AG10803 (cell line): ENCODE measurements at places on chromosomes 7 and 10.
A peak's percentile ranks its signal among the peaks of the same experiment; 100 is the strongest.

DNA sequence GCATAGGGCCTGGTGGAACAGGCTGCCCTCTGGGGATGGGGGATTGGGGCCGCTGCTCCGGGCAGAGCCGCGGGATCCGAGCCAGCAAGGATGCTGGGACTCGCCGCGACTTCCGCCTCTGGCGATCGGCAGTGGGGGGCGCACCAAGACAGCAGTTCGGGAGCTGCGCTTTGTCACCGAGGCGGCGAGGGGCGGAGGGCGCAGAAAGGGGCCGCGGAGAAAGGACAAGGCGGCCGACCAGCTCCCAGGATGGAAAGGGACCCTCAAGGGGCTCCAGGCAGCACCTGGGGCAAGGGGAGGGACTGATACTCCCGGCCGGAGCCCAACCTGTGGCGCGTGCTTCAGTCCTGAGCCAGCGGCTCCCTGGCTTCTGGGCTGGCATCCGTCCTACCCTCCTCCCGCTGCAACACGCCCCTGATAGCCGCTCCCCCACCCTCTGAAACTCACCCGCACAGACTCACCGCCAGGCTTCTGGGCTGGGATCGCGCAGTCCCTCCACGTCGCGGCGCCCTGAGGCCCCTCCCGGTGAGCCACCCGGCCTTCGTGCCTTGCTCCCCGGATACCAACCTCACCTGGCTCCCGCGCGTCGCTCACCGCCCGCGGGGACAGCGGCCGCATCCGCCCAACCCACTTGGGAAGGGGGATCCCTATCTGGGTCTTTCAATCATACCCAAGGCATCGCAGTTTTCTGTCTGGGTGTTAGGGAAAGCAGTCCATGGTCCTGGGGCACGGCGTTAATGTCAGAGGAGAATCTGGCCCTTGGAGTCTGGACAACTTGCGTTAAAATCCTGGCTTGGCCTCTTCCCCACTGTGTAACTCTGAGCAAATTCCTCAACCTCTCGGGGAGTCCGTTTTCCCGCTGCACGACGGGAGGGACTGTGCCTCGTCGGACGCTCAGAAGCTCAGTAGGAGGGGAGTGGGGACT is 7.0 kb upstream of the EVX1 start:
- DNase-seq, result peak; percentile 17

GRCh38 chr7:105691082-105691679 is 109.9 kb upstream of the EFCAB10 start:
- DNase-seq, result peak; percentile 21

DNA sequence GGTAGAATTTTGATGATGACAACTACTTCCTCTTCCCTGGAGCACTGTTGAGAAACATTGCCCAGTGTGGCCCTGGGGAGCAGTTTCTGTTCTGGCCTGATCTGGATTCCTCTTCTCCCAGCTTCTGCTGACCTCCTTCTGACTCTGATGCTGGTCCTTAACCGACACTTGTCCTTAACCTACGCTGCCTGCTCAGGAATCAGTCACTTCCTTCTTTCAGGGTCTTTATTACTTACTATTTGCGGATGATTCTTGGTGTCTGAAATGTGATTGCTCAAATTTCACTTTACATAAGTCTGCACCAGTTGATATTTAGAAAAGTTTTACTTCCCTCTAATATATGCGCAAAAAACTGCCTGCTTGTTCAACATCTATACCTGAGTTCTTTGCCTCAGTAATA is 164.1 kb downstream of the PTEN start:
- DNase-seq, result no peak

DNA sequence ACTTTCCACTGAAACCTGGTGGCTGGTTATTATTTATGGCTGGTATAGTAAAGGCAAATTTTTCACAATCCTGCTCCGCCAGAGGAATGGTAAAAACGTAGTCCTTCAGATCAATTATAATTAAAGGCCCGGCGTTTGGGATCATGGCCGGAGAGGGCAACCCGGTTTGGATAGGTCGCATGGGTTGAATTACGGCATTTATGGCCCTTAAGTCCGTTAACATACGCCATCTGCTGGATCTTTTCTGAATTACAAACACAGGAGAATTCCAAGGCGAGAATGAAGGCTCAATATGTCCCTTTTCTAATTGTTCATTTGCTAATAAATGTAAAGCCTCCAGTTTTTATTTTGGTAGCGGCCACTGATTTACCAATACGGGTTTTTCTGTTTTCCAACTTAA is 11.3 kb upstream of the TAS2R3 start:
- no peak for DNase-seq

GRCh38 chr7:47693216-47693615 is 111.3 kb upstream of the TNS3 start:
- peak; percentile 24 for DNase-seq

DNA sequence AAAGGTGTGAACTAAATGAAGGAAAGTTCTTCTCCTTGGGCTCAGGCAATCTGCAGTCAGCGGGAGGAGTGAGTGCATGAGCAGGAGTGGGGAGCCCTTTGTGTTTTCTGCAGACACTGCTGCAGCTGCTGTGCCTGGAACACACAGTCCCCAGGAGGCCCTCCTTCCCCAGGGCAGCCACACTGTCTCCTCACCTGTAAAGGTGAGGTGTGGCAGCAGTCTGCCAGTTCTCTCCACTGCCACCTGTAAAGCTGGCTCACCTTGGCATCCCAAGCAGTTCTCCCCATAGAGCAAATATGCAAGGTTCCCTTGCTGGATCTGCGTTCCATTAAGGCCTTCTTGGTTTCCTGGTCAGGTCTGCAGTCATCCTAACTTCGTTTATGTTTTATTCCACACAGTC is 5.2 kb upstream of the VWC2 start:
- no peak for DNase-seq

DNA sequence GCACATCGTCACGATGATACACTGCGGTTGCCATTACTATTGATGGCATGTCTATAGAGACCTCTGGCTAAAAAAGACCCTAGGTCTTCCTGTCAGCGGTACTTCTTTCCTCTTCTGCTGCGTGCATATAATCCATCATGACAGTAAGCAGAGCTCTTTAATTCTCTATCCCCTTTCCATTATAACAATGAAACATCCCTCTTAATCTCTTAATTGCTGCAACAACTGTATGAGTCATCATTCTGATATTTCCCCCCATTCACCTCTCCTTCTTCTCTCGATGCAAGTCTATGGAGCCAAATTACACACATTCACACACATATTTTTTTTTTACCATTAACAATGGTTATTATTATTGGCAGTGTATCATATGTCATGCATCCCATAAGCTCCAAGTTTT is 45.2 kb upstream of the AKR1E2 start:
- DNase-seq, result peak; percentile 67

GRCh38 chr7:47301105-47301477 is 280.8 kb downstream of the TNS3 start:
- no peak for DNase-seq

DNA sequence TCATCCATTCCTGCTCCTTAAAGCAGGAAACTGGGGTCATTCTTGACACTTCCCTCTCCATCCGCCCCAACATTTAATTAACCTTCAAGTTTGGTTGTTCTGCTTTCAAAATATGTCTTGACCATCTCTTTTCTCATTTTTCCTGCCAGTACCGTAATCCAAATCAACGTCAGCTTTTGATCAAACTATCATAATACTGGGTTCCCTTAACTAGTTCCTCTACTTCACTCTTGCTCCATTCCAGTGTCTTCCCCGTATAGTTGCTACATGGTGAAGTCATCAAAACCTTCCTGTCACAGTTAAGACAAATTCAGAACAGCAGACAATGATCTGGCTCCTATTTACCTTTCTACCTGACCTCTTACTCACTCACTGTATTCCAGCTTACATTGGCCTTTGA is 6.6 kb upstream of the KLF14 start:
- DNase-seq, result no peak

DNA sequence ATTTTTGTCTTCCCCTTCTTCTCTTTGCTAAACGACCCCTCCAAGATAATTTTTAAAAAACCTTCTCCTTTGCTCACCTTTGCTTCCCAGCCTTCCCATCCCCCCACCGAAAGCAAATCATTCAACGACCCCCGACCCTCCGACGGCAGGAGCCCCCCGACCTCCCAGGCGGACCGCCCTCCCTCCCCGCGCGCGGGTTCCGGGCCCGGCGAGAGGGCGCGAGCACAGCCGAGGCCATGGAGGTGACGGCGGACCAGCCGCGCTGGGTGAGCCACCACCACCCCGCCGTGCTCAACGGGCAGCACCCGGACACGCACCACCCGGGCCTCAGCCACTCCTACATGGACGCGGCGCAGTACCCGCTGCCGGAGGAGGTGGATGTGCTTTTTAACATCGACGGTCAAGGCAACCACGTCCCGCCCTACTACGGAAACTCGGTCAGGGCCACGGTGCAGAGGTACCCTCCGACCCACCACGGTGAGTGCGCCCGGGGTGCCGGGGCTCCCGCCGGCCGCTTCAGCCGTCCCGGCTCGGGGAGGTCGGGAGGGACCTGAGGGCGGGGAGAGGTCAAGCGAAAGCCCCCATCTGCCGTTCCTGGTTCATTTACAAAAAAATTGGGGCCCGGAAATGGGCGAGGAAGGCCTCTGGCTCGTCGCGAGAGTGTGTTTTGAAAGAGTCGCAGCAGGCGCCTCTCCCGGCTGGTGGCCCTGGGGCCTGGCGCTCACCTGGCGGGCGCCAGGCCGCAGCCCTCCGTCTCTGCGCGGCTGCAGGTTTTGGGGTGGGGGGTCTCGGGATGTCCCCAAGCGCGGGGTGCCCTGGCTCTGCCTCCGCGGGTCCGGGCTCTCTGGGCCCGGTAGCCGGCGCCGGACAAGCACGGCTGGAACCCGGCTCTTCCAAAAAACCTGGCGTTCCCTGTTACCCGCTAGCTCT is 1.2 kb downstream of the GATA3 start:
- no peak for DNase-seq

DNA sequence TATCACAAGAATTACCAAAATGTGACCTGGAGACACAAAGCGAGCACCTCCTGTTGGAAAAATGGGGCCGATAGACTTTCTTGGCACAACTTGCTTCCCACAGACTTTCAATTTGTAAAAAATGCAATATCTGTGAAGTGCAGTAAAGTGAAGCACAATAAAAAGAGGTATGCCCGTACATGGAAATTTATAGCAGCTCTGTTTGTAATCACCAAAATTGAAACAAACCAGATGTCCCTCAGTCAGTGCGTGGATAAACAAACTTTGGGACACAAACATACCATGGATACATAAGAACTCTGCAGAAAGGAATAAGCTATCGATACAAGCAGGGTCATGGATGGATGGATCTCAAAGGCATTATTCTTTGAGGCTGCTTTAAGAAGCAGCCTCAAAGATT is 33.6 kb downstream of the ARID5B start:
- DNase-seq, result peak; percentile 58

- no peak for DNase-seq
Measured at GRCh38 chr10:18650404-18650997, 886 bp downstream of the NSUN6 start.

GRCh38 chr7:157153260-157153659 is 14.5 kb downstream of the UBE3C start:
- no peak for DNase-seq

GRCh38 chr7:101698964-101699363 is 69.9 kb upstream of the MYL10 start:
- DNase-seq, result no peak

DNA sequence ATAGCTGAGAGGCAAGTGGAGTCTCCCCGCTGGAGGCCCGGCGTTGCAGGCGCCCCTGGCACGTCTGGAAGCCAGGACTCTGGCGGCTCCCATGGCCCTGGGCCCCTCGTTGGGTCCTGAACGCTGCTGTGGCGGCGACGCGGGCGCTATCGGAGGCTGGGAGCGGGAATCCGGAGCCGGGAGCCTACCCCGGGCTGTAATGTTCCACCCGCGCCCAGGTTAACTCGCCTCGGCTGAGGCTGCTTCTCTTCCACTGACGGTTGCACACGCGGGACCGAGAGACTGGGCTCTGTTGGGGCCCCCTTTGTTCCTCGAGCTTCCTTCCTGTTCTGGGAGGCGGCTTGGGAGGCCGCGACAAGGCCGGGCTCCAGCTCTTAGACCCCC is 1.3 kb upstream of the HOXA5 start:
- no peak for DNase-seq

DNA sequence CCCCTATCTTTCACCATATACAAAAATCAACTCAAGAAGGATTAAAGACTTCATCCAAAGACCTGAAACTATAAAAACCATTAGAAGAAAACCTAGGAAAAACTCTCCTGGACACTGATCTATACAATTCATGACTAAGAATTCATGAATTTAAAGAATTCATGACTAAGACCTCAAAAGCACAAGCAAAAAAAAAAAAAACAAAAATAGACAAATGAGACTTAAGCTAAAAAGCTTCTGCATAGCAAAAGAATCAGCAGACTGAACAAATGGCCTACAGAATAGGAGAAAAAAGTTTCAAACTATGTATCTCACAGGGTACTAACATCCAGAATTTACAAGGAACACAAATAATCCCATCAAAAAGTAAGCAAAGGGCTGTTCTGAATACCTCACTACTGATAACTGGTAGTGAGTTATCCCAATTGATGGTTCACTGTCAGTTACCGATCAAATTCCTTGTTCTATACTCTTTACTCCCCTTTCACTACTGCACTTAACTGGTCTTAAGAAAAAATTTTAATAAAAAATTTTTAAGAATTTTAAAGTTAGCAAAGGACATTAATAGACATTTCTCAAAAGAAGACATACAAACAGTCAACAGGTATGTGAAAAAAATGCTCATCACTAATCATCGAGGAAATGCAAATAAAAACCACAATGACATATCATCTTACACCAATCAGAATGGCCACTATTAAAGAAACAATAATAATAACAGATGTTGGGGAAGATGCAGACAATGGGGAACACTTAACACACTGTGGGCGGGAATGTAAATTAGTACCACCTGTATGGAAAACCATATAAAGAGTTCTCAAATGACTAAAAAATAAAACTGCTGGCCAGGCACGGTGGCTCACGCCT is 33.2 kb downstream of the KMT2C start:
- DNase-seq, result peak; percentile 29

DNA sequence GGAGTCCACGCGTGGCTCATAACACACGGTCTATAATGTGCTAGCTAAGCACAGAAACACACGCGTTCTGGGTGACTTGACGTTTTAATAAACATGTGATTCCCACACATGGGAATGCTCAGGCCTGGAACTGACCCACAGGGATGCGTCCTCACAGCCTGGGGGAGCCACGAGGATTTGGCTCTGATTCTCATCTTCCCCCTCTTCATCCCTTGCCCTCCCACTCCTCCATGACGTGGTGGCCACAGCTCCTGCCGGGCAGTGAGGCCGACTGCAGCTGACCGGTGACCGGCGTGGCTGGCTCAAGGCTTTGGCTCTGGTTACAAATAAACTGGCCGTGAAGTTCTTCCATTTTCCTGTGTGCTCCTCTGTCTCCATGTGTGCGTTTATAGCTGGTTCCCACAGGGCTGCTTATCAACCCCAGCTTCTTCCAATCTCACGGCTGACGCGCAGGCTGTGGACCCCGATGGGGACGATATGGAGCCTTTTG is 40.9 kb upstream of the KLF6 start:
- no peak for DNase-seq
